Type B pancreatic cell (in vitro differentiated cells): ENCODE measurements at places on chromosomes 16 and 17. TPM values are rescaled to one million over a fixed set of nuclear protein-coding genes. Genes with fewer than 3 reads are reported as not detected.

DNA sequence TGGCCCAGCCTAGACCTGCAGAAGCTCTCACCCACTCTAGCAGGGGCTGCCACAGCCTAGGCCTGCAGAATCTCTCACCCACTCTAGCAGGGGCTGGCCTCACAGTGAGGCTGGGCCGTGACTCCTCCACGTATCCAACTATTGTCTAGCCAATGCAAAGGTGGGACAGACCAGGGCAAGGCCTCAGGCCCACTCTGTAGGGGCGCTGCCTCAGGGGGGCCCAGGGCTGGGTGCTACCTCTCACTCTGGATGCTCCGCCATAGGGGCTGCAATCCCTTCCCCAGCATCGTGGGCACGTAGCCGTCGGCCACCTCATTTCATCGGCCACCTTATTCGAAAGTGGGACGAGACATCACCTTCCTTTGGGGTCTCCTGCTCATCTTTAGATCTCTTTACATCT is 51.7 kb downstream of the RPH3AL start:
- DNase-seq, result no peak

The TLCD3A gene
- 15.0 and 19.3 TPM in 2 replicates for total RNA-seq

GRCh38 chr17:4389079-4389478 is 22.6 kb upstream of the UBE2G1 start:
- no peak for DNase-seq

- no peak for DNase-seq
Measured at GRCh38 chr17:15663691-15664090, 20.4 kb downstream of the TRIM16 start.

GRCh38 chr17:69061721-69062556 is 1.2 kb upstream of the ABCA9 start:
- no peak for DNase-seq

DNA sequence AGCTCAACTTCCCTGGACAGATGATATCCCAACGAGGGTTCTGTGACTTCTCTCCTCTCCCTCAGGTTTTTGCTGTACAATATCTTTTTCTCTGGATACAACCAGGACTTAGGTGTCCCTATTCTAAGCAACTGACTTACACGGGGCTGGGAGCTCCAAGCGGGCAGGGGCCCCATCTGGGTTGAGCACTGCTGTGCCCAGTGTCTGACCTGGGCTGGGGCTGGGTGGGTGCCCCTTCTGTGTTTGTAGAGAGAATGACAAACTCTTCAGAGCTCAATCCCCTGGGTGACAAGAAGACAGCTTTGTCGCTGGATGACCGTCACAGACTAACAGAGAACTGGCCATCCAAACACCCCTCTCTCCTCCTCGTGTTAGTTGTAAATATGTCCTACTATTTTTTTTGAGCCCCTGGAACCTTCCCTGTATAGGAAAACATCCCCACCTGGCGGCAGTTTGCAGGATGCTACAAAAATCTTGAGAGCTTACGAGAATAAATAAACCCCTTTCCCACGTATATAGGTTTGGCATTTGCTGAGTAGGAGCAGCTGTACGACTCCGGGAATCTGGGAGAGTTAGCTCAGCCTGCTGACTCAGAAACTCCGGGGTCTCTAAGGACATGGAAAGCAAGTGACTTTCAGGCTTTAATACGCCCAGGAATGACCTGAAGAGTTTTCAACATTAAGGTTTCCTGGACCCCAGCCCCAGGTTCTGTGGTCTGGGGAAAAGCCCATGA is 23.7 kb upstream of the RCVRN start:
- no peak for DNase-seq

The CIBAR2 gene
- 1.3 and 4.9 TPM in 2 replicates for total RNA-seq

DNA sequence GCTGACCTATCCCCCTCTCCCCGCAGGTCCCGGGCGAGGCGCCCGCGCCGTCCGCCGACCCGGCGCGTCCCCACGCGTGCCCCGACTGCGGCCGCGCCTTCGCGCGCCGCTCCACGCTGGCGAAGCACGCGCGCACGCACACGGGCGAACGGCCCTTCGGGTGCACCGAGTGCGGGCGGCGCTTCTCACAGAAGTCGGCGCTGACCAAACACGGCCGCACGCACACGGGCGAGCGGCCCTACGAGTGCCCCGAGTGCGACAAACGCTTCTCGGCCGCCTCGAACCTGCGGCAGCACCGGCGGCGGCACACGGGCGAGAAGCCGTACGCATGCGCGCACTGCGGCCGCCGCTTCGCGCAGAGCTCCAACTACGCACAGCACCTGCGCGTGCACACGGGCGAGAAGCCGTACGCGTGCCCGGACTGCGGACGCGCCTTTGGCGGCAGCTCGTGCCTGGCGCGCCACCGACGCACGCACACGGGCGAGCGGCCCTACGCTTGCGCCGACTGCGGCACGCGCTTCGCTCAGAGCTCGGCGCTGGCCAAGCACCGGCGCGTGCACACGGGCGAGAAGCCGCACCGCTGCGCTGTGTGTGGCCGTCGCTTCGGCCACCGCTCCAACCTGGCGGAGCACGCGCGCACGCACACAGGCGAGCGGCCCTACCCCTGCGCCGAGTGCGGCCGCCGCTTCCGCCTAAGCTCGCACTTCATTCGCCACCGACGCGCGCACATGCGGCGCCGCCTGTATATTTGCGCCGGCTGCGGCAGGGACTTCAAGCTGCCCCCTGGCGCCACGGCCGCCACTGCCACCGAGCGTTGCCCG is 10.3 kb downstream of the ZNF771 start:
- peak; percentile 90 for DNase-seq

GRCh38 chr16:17215306-17215705 is 255.5 kb downstream of the XYLT1 start:
- no peak for DNase-seq

DNA sequence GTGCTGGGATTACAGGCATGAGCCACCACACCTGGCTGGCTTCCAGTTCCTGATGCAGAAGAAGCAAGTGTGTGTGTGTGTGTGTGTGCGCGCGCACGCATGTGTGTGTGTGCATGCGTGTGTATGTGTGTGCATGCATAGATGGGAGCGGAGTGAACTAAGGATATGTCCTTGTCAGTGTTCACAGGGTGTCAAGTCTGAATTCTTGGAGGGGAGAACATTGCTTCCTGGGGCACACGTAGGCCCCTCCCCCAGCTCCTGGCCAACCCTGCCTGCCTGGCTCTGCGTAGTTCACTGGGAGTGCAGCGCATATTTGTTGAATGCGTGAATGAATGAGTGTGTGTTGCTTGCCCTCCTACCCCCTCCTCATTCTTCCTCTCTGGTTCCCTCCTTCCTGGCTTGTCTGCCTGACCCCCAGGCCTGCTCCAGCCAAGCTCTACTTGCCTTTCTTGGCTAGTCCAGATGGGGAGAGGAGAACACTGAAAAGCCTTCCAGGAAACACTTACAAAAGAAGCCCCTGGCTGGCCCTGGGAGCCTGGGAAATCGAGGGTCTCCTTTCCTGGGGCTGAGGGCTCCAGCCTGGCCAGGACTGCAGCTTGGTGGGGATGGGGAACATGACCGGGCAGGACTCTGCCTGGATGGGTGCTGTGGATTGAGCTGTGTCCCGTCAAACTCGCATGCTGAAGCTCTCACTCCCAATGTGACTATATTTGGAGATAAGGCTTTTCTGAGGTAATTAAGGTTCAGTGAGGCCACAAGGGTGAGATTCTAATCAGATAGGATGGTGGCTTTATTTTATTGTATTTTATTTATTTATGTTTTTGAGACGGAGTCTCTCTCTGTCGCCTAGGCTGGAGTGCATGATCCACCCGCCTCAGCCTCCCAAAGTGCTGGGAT is 27.9 kb downstream of the IGFBP4 start:
- DNase-seq, result no peak

DNA sequence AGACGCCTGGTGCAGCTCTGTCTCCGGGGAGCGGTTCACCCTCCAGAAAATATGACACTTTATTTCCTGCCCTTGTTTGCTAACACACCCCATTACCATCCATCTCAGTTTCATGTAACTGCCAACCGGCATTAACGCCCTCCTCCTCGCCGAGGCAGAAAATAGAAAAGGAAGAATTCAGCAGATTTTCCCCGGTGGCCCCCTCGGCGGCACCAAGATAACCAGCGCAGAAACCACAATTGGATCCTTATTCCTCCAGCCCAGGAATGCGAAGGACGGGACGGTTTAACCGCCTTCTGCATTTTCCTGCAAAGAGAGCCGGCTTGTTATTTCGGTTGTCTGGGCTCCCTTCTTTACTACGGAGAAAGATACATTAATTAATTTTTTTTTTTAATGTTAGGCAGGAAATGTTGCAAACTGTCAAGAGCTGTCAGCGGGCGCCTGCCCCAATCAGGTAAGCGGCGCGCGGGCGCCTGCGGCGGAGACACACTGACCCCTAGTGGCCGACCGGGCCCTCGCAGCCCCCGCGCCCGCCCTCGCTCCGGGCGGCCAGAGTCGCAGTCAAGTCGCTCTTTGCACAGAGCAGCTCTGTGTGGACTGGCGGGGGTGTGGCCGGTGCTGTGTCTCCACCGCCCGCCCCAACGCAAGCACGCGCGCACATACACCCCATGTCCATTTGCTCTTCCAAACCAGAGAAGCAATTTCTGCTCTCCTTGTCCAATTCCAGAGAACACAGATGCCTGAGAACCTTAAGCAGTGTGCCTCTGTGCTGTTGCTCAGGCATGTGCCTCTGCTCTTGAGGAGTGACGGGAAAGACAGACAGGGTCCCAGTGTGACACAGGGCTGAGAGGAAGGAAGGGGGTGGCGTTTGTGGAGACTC is 53.6 kb downstream of the C17orf67 start:
- DNase-seq, result peak; percentile 88

The MCRIP2 gene
- 36.8 and 39.1 TPM in 2 replicates for total RNA-seq

- DNase-seq, result no peak
Measured at GRCh38 chr16:57051696-57052228, 40.6 kb upstream of the CPNE2 start.
